Sigmoid colon (tissue), 7 donors: ENCODE measurements at places on chromosomes 11 and 22. TPM values are rescaled to one million over a fixed set of nuclear protein-coding genes. Genes with fewer than 3 reads are reported as not detected.
A peak's percentile ranks its signal among the peaks of the same experiment; 100 is the strongest.

The RTL10 gene
- total RNA-seq: 7.8 TPM

The ACRV1 gene
- total RNA-seq: not detected

The TSSK2 gene
- not detected for total RNA-seq

The FOLR2 gene
- 61.7 TPM for total RNA-seq

The PGGHG gene
- total RNA-seq: 15.3 TPM

The ACTN3 gene
- total RNA-seq: not detected

The KRTAP5-10 gene
- not detected for total RNA-seq

The GLB1L2 gene
- total RNA-seq: 30.8 TPM

The NCF4 gene
- total RNA-seq: 14.7 TPM

The MYEOV gene
- total RNA-seq: not detected

The ANKK1 gene
- not detected for total RNA-seq

The CFAP300 gene
- 15.0 TPM for total RNA-seq

The SESN3 gene
- total RNA-seq: 19.6 TPM

The PRG2 gene
- not detected for total RNA-seq

DNA sequence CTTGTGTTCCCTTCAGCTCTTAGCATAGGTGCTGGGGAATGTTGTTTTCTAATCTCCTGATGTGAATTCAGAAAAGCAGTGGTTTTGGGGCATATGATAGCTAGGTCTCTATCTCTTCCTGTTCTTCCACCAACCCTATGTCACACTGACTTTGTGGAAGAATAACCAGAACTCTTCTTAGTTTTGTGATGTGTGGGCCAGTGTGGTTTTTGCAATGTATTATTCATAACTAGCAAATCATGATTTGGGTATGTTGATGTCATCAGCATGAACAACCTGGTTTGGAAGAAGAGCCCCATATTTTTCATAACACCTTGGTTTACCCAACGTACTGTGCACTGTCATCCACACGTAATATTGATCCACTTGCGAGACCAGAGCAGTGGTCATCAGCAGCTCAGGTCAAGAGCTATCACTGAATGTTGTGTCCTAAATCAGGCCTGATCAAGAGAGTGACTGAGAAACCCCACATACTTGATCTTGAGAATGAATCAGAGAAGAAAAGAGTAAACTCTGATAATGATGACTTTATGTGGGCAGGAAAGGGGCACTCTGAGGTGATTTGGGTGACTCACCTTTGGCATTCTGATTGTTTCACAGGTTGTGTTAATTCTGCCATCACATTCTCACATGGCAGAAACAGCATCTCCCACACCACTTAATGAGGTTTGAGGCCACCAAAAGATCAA is 19.4 kb upstream of the MS4A6E start:
- no peak for DNase-seq

- peak; percentile 75 for DNase-seq
These were observed 34.7 kb upstream of the SEPTIN5 start for GRCh38 chr22:19679522-19680101.

- DNase-seq: no peak
These were observed 25.0 kb upstream of the SLC5A1 start for GRCh38 chr22:32018056-32018455.

DNA sequence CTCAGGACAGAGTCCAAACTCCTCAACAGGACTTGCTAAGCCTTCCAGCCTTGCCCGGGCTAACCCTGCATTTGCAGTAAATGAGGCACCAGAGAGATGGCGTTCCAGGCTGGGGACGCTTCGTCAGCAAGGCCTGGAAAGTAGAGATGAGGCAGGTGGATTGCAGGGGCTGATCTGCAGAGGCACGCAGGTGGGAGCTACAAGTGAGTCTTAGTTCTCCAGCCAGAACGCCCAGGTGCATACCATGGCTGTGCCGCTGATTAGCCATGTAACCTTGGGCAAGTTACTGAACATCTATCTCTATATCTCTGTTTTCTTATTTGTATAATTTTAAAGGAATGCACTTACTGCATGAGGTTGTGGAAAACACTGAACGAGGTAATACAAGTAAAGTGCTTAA is 52.7 kb upstream of the BARX2 start:
- no peak for DNase-seq

DNA sequence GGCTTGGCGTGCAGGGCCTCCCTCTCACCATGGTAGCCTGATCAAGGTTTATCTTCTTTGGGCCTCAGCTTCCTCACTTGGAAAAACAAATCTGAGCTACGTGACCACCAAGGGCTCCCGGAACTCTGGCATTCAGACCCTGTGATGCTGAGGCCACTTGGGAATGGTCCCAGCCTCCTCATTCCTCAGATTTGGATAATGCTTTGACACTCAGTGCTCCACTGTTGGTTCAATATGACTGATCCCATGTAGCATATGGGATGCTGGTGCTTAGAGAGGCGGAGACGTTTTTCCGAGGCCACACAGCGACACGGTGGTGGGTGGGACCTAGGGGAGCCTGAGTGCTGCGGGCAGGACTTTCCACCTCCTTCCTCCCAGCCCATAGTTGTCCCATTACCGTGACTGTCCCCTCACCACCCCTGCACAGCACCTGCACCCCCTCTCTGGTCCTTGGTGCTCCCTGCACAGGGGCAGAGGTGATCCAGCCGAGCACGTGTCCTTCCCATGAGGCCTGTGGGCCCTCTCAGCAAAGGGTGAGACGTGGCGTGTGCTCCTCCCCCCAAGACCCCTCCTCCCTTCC is 23.1 kb downstream of the MB start:
- DNase-seq: no peak

GRCh38 chr11:12291313-12291712 is 86.1 kb upstream of the PARVA start:
- DNase-seq: no peak

DNA sequence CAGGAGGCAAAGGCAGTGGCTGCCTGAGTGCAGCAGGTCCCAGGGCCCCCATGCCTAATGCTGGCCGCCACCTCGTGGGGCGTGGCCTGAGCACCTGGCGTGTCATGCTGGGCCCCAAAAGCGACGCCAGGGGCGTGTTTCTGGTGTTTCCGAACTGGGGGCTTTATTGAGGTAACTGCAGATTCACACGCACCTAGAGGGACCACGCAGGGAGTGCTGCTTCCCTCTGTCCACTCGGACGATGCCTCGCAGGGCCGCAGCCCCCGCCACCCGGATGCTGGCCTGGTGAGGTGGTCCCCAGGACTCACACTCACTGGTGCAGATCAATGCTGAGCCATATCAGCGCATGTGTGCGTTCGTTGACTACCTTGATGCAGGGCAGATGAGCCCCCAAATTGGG is 736.2 kb downstream of the BRD1 start:
- DNase-seq: no peak

- no peak for DNase-seq
These were observed 4.4 kb downstream of the TRIOBP start for GRCh38 chr22:37701141-37701786.

DNA sequence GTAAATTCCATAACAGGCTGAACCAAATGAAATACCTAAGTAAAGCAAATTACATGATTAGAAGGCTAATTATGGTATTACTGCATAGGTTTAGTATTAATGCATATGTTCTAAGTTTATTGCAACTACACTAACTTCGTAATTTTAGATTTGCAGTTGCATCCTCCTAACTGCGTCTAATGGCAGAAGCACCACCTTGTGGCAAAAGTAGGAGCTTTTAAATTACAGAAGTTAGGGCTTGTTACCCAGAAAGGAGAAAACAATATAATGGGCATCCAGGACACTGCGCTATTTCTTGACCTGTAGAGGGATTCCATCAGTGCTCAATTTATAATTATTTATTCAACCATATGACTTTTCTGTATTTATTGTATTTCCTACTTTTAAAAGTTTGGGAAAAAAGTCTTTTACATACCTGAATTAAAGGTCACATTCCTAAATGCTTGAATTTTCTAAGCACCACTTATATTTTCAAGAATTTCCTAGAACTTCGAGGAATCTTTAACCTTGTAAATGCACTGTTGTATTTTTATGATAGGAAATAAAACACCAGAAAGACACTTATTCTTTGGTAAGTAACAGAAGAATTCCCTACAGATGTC is 16.3 kb upstream of the GPR83 start:
- no peak for DNase-seq

DNA sequence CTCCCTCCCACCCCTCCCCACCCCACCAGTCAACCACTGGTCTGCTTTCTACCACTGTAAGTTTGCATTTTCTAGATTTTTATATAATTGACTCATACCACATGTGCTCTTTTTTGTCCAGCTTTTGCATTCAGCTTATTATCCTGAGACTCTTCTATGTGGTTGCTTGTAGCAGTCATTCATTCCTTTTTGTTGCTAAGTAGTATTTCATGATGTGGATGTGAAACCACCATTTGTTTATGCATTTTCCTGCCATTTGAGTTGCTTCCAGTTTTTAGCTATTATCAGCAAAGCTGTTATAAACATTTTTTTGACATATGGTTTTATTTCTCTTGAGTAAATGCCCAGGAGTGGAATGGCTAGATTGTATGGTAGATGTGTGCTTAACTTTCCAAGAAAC is 77.0 kb upstream of the FGF3 start:
- DNase-seq: no peak

DNA sequence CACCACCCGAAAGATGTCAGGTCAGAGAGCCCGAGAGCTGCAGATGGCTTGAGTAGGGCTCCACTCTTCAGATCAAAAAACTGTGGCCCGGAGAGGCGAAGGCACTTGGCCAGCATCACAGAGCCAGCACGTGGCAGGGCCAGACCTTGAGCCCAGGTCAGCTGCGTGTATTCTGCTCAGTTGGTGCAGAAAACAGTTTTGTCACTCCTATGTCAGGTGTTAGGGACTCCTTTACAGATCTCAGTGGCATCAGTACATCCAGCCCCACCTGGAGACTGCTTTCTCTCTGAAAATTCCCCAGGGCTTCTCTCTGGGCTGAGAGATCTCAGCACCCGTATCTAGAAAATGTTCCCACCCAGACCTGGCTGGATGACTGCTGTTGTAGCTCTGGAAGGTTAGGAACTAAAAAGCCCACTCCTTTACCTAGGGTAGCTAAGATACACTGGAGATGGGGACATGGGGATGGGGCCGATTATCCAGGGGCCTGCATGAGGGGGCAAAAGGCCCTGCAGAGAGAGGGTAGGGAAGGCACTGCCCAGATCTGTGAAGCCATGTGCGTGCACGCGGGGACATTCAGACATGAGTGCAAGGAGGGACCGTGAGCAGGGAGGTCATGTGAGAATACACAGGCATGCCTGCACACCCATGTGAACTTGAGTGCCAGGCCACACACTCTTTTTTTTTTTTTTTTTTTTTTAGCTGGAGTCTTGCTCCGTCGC is 3.4 kb downstream of the APOA1 start:
- DNase-seq: no peak

DNA sequence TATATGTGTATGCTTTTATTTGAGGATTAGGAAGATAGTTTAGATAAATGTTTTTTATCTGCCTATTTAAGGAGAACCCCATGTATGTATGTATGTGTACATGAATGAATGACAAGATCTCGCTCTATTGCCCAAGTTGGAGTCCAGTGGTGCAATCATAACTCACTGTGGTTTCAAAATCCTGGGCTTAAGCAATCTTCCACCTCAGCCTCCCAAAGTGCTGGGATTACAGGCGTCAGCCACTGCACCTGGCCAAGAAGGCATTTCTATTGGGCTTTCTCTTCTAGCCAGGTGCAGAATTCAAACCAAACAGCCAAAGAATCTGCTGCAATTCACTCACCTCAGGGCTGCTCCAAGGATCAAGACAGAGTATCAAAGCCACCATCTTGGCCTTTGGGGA is 25.5 kb upstream of the DGKZ start:
- no peak for DNase-seq

GRCh38 chr11:32297611-32298011 is 137.7 kb downstream of the WT1 start:
- DNase-seq: no peak

DNA sequence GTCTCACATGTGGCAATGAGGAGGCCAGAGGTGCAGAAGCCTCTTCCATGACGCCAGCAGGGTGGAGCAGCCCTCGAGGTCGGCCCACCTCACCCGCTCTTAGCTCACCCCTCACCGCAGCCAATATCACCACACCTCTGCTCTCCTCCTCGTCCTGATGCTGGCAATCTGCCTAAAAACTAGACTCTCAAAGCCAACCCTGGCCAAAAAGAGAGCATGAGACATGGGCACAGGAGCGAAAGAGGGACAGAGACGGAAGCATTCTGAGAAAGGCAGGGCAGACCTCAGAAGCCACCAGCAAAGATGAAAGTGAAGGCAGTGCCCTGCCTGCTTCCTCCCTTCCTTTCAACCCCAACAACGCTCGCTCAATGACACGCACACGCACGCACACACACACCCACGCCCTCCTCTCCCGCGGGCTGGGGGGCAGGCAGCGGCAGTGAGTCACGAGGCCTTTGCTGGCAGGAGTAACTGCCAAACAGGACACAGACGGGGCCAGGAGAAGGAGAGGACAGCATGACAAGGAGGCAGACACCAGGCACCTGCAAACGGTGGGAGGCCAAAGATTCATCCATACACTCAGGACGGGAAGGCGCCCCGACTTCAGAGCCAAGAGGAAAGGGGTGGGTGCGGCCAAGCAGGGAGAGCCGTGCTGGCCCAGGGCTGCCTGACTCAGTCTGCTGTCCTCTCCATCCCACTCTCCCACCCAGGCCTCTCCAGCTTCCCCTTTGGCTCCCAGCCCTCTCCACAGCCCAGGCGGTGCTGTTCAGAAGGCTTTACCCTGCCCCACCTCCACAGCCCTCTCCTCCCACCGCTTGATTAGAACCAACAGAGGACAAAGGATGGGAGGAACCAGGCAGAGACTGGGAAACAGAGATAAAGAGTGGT is 11.4 kb downstream of the IGSF9B start:
- peak; percentile 83 for DNase-seq

- no peak for DNase-seq
These were observed 520.4 kb upstream of the LUZP2 start for GRCh38 chr11:23976426-23976825.

GRCh38 chr11:74685905-74686304 is 45.3 kb downstream of the CHRDL2 start:
- DNase-seq: peak; percentile 76

DNA sequence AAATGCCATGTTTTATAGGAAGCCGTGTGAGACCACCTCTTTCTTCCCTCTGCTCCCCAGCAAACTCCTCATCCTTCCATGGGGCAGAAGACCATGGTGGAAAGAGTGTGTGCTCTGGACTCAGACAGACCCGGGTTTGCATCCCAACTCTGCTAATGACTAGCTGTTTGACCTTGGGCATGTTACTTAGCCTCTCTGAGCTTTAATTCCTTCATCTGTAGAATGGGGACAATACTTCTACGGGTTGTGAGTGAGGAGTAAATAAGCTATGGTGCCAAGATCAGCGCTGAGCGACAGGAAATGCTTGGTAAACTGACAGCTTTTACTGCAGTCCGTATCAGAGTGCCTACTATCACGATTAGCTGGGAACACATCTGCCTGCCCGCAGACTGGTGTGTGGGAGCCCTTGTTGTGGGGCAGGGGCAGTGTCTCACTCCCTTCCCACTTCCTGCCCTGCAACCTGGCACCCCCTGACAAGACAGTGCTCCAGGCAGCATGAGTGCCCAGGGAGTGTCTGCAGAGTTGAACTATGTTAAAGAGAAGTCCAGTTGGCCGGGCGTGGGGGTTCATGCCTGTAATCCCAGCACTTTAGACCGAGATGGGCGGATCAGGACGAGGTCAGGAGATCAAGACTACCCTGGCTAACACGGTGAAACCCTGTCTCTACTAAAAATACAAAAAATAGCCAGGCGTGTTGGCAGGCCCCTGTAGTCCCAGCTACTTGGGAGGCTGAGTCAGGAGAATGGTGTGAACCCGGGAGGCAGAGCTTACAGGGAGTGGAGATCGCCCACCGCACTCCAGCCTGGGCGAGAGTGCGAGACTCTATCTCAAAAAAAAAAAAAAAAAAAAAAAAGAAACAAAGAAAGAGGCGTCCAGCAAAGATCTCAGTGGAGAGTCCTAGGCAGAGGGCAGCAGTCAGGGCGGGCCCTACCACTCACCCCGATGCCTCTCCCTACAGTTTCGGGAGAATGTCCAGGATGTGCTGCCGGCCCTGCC is 2.2 kb downstream of the SEC14L2 start:
- no peak for DNase-seq

GRCh38 chr11:48033918-48034341 is 53.6 kb downstream of the PTPRJ start:
- DNase-seq: no peak
